ENCODE measurements at places on chromosomes 13 and 19.

- no peak for DNase-seq
Observed at GRCh38 chr19:29516358-29516725, 9.5 kb upstream of the VSTM2B start.

GRCh38 chr19:9531933-9532332 lies 6.5 kb downstream of the ZNF426 start:
- no peak for DNase-seq

DNA sequence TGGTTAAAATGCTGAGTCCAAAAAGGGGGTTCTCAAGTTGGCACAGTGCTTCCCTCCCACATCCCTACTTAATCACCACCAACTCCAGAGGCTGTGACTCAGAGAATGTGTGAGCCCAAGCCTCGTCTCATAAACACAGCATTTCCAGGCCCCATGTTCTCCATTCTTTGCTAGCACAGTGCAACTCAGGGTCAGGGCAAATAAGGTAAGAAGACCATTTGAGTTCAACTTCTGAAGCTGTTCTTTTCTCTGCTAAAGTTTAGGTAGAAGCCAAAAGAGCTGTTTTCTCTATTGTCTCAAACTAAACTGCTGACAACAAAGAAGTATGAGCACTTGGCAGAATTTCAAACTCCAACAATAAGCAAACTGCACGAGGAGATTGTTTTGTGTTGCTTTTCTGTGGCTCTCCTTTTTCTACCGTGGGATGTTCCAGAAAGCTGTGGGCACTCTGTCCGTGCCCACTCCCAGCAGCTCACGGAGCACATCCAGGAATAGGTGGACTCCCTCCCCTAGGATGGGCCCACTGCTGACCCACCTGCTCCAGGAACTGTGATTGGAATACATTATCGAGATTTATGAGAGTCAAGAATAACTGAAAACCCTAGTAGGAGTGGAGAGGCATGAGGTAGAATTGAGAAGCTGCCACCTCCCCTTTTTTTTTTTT lies 494.3 kb downstream of the COG6 start:
- DNase-seq, result peak; percentile 15

DNA sequence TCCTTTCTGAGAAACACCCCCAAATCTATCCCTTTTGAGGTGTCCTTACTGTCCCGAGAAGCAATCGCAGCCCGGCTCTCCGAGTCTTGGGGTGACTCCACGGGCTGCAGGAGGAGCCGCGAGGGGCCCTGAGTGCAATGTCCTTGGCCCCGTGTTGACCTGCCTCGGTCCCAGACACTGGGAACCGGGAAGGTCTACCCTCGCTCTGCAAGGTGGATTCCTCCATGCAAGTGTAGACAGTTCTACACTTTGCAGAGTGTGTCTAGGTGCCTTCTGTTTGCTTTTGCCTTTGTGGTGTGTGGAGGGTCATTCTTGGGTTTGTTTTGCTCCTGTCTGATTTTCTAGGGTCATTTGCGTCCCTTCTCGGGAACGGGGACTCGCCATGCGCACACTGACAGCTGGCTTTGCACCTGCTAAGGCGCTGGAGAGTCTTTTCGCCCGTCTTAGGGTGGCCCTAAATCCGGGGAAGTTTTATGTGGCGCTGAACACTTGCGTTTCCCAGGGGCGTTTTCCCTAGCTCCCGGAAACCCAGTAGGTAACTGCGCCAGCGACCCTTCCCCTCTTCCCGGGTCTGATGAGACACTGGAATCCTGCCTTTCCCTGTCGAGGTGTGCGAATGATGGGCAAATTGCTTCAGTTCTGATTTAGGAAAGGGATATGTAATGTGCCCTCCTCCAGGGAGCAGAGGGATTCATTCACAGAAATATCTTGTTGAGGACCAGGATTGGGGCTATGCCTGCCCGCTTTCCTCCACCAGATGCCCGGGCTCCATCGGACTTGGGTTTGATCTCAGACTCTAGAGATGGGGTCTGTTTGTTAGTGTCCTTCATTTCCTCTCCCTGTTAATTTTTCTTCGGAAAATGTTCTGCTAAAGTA lies 755 bp downstream of the SERTM1 start:
- no peak for DNase-seq

- no peak for DNase-seq
Observed at GRCh38 chr19:43105496-43105895, 23.0 kb upstream of the PSG2 start.

GRCh38 chr13:77600701-77601100 lies 65.2 kb downstream of the SCEL start:
- DNase-seq, result no peak

DNA sequence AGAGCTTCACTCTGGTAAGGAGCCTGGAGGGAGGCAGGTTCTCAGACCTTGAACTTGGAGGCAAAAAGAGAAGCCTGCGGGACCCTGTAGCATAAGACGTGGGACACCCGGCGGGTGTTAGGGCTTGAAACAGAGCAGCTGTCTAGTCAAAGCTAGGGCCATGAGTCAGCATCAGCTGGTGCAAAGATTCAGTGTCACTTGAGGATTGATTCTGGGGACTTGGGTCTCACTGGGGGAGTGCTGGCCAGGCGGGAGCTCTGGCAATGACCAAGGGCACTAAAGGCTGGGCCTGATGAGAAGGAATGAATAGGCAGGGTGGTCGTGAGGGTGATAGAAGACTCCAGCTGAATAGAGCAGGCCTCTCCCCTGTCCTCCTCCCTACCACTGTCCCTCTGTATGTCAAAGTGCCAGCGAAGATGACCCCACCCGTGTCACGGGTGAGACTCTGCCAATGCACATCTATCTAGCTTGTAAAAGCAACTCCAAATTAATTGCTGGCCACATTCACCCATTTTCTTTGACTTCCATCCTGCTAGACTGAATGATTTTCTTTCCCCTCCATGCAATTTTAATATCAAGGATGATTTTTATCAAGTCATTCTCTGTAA lies 97.1 kb downstream of the MBNL2 start:
- DNase-seq, result no peak

GRCh38 chr13:20125129-20125782 lies 35.6 kb downstream of the GJA3 start:
- peak; percentile 59 for DNase-seq

DNA sequence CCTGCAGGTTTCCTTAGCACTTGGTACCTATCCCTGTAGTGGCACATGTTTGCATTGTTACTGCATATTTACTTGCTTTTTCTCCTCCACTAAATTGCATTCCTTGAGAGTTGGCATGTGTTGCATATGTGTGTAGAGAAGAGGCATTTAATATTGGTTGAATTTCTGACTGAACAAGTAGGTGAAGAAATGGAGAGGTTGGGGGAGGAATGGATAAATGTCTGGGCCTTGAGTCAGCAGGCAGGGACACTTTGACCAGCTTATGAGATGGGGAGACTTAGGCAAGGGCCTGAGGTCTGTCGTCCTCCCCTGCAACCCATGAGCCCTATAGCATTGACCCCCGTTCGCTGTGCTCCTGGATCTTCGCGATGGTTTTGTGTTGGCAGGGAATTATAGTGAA lies 2.0 kb upstream of the GPR18 start:
- no peak for DNase-seq
